ENCODE measurements at places on chromosomes 16 and 17.

DNA sequence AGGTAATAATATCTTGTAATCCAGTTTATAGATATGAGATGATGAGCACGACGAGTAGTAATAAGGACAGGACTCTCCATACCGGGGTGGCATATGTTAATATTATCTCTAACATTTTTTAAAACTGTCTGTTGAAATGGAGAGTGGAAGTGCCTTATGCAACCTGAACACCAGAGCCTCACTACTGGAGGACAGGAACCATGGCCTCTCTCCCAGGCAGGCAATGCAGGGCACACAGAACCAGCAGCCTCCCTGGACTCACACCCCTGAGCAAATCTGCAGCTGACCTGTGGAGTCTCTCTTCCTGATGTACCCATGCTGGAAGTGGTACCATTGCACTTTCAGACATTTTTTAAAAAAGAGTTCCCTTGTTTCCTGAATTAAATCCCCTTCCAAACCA lies 55.2 kb upstream of the ERN1 start:
- DNase-seq, result no peak

DNA sequence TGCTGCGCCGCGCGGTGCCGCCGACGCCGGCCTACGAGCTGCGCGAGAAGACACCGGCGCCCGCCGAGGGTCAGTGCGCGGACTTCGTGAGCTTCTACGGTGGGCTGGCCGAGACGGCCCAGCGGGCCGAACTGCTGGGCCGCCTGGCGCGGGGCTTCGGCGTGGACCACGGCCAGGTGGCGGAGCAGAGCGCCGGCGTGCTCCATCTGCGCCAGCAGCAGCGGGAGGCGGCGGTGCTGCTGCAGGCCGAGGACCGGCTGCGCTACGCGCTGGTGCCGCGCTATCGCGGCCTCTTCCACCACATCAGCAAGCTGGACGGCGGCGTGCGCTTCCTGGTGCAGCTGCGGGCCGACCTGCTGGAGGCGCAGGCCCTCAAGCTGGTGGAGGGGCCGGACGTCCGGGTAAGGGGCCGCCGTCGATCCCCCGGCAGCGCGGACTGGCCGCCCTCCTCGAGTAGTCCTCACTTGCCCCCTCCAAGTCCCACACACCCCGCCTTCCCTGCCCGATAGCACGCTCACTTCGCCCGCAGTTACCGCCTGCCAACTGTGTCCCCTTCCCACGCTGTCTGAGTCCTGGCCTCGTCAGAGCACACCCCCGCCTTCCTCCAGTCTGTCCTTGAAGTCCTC lies 470 bp downstream of the MLYCD start:
- DNase-seq, result no peak

- DNase-seq, result no peak
Measured at GRCh38 chr17:3534881-3535252, 22.7 kb downstream of the TRPV3 start.

DNA sequence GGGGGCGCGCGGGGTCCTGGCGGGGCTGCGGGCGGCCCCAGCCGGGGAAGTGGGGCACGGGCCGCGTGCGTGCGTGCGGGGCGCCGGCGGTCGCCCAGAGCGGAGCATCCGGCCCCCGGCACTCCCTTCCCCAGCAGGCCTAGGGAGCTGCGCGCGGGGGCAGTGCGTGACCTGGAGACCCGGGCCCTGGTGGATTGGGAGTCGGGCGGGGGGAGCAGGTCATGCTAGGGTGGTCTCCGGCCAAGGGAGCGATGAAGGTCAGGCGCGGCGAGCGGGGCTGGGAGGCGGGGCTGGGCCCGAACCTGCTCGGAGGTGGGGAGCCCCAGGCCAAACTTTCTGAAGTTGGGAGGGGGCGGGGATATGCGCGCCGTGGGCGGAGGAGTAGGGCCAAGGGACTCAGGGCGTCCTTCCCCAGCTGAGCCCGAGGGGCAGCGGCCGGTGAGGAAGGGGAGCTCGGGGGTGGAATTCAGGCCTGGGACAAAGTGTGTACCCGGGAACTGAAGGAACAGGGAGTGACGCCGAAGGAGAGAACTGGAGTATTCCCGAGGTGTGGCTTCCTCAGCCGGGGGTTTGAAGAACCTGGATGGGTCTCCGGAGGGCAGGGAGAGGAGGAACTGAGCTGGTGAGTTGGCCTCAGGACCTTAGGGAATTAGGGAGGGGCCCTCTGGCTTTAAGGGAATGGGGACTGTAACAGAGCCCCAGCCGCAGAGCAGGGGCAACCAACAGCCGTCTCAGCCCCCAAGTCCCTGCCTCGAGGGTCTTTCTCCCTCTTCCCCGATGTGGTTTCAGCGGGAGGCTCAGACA lies 589 bp downstream of the XYLT2 start:
- DNase-seq, result no peak

DNA sequence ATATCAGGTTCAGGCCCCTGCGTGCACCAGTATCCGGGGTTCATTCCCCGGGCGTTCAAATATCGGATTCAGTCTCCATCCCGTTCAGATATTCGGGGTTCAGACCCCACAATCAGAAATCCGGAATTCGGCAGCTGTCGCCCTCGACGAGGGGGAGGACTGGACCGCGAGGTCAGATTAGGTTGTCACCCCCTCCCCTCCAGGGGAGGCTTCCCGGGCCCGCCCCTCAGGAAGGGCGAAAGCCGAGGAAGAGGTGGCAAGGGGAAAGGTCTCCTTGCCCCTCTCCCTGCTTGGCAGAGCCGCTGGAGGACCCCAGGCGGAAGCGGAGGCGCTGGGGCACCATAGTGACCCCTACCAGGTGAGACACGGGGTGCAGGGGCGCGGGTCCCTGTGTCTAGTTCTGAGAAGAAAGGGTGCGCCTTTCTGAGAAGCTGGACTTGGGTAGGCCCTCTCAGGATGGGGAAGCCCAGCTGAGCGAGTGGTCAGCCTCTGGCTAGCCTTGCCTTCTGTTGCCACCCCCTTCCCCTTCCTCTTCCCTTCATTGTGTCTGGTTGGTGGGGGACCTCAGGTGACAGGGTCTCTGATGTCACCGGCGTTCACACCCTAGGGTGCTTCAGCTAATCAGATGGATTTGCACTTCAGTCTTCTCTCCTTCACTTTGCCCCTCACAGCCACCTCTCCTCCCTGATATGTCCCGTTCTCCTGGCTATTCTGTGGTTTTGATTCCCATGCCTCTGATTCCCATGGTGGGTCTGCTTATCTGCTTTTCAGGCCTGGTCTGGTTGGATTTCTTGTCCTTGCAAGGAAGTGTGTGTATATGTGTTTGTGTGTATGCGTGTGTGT lies 844 bp downstream of the TAOK2 start:
- no peak for DNase-seq

DNA sequence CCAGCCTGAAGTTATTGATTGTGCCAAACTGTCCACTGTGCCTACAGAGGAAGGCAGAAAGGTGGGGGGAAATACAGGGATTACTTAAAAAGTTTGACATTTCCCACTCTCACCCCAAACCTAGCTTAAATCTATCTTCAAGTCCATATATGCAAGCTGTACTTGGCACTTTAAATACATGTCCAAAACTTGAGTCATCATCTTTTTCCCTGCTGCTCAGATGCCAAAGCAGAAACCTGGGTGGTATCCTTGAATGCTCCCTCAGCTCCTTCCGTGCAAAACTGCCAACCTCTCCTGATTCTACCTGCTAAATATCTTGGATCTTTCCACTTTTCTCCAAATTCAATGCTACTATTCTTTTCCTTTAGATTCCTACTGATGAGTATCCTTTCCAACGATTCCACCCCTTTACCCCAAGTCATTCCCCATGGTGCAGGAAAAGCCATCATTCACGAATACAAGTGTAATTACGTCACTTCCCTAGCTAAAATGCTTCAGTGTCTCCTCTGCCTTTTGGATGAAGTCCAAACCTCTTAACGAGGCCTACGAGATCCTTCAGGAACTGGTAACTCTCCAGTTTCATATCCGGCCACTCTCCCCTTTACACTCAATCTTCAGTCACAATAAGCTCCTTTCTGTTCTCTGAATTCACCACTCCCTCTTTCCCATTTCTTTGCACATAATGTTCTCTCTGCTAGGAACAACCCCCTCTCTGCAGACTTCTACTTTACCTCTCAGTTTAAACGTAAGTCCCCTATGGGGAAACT lies 9.3 kb downstream of the BECN1 start:
- no peak for DNase-seq

GRCh38 chr17:57011491-57012015 lies 33.6 kb downstream of the SCPEP1 start:
- DNase-seq, result no peak

DNA sequence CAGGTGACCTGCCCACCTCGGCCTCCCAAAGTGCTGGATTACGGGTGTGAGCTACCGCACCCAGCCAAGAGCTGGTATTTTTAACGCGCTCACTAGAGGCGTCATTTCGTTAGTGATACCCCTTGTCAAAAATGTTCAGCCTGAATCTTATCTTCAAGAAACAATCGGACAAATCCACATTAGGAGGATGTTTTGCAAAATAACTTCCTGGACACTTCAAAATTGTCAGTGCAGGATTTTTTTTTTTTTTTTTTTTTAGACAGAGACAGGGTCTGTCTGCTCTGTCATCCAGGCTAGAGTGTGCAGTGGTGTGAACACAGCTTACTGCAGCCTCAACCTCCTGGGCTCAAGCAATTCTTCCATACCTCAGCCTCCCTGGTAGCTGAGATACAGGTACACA lies 63.0 kb downstream of the RMI2 start:
- DNase-seq, result no peak

DNA sequence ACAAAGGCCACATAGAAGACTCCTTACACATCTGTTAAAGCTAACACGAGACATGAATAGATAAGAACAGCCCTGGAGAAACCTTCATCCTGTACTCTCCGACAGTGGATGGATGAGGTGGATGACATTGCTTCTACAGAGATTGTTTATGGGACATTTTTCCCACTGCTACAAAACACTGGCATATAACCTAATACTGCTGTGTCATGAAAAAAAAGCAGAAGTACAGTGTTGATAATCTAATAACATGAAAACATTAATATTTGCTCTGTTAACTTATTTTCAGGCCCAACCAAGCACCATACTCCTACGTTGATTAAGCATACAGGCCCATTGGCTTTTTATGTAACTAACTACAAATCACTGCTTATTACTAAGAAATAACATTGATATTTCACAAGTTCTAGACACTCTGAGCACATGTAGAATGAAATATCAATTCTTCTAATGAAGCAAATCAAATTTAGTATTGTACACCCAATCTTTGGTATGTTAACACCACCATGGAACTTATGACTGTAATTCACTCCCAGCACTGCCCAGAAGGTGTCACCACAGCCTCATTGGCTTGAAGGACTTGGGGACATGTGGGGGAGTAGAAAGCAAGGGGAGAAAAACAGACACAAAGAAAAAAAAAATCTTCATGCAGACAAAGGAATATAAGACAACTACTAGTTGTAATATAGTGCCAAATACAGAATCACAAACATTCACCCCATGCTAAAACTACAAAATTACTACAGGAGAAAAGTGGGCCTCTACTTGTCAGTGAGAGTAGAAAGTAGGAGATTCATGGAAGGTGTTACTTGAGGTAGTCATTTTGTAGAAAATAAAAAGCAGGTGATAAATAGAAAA lies 330.0 kb upstream of the PMFBP1 start:
- no peak for DNase-seq

GRCh38 chr16:84366208-84366607 lies 2.1 kb upstream of the ATP2C2 start:
- DNase-seq, result no peak
